ENCODE measurements at places on chromosomes 3 and 15. TPM values are rescaled to one million over a fixed set of nuclear protein-coding genes. Genes with fewer than 3 reads are reported as not detected.

DAZL gene
- total RNA-seq = 0.27 TPM

ATP13A4 gene
- total RNA-seq = 252 TPM

OR5K2 gene
- total RNA-seq = not detected

MED12L gene
- 23.7 TPM for total RNA-seq

IL17RD gene
- 1.6 TPM for total RNA-seq

PARP15 gene
- 1.2 TPM for total RNA-seq

- no peaks in the 10 kb centered on the region for H3K36me3 ChIP-seq
- H3K4me1 ChIP-seq = no peaks in the 10 kb centered on the region
- no peak overlapping the region for H3K4me3 ChIP-seq
Observed at GRCh38 chr3:39981547-39982184, 172.3 kb downstream of the MYRIP start.

GRCh38 chr3:50620820-50621219, 3.9 kb downstream of the MAPKAPK3 start:
- H3K27me3 ChIP-seq = no peaks in the 10 kb centered on the region
- peak overlapping the region; percentile 18 for H3K27ac ChIP-seq
- peaks cover 61% of the 10 kb centered on the region for H3K4me1 ChIP-seq

DNA sequence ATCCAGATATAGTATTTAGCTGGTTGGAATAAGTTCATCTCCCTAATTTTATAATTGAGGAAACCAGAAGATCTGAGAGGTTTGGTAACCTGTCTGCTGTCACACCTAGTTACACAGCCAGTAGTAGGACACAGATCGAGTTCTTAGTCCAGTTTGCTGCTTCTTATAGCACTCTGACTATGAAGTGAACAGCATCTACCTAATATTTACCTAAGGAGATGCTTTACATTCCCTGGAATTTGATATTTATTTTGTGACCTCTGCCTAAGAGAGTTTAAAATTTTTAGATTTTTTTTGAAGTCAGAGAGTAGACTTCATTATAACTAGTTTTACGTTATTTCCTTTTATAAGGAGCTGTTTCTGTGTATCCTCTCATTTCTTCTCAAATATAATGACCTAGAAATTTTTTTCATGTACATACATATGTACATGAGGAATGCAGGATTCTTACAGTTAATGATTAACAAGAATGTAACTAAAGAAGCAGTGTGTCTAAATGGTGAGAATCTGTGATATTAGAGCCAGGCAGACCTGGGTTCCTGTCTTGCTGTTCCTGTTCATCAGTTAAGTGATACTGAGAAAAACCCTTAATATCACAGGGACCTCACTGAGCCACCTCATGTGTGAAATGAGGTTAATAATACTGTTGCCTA, 4.3 kb downstream of the ARHGEF26 start:
- H3K4me3 ChIP-seq = no peak overlapping the region
- no peaks in the 10 kb centered on the region for H3K36me3 ChIP-seq
- no peaks in the 10 kb centered on the region for H3K4me1 ChIP-seq
- DNase-seq = no peak
- no peak overlapping the region for H3K27ac ChIP-seq
- H3K27me3 ChIP-seq = no peaks in the 10 kb centered on the region

DNA sequence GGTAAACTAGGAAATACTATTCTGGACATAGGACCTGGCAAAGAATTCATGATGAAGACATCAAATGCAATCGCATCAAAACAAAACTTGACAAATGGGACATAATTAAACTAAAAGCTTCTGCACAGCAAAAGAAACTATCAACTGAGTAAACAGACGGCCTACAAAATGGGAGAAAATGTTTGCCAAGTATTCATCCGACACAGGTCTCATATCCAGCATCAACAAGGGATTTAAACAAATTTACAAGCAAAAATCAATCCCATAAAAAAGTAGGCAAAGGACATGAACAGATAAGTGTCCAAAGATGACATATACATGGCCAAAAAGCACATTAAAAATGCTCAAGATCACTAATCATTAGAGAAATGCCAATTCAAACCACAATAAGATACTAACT, 1088.9 kb downstream of the NAALADL2 start:
- no peaks in the 10 kb centered on the region for H3K36me3 ChIP-seq
- no peak overlapping the region for H3K4me3 ChIP-seq
- no peak for DNase-seq
- no peak overlapping the region for H3K27ac ChIP-seq

- no peaks in the 10 kb centered on the region for H3K27me3 ChIP-seq
- no peak overlapping the region for H3K4me3 ChIP-seq
- no peaks in the 10 kb centered on the region for H3K36me3 ChIP-seq
- no peaks in the 10 kb centered on the region for H3K4me1 ChIP-seq
Observed at GRCh38 chr15:87347806-87348515, 908.6 kb downstream of the NTRK3 start.

GRCh38 chr3:110900576-110900975, 171.0 kb upstream of the NECTIN3 start:
- H3K27ac ChIP-seq = no peak overlapping the region
- no peaks in the 10 kb centered on the region for H3K4me1 ChIP-seq
- no peak for DNase-seq
- H3K36me3 ChIP-seq = no peaks in the 10 kb centered on the region
- no peaks in the 10 kb centered on the region for H3K27me3 ChIP-seq
- H3K4me3 ChIP-seq = no peak overlapping the region

DNA sequence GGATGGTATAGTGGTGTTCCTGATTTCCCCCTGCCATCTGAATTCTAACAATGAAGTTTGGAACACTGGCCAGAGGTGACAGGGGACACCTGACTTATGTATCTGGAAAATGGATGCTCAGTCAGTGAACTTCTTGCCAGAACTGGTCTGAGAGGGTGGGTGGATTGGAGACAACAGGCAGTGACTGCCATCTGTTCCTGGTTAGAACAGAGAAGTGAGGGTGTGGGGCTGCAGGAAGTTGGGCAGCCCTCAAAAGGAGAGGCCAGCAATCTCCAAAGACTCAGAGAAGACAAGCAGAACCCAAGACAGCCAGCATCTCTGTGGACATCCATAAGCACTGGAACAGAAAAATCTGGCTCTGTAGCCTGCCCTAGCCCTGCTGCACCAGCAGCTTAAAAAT, 50.5 kb downstream of the ANP32A start:
- H3K27ac ChIP-seq = no peak overlapping the region
- H3K36me3 ChIP-seq = no peaks in the 10 kb centered on the region
- no peak for DNase-seq
- no peaks in the 10 kb centered on the region for H3K27me3 ChIP-seq
- no peak overlapping the region for H3K4me3 ChIP-seq
- peaks cover 6% of the 10 kb centered on the region for H3K4me1 ChIP-seq

- no peaks in the 10 kb centered on the region for H3K36me3 ChIP-seq
- H3K4me3 ChIP-seq = no peak overlapping the region
- no peaks in the 10 kb centered on the region for H3K27me3 ChIP-seq
Observed at GRCh38 chr3:150268426-150269391, 139.4 kb upstream of the TSC22D2 start.

GRCh38 chr15:52180196-52180835, 10.9 kb downstream of the GNB5 start:
- H3K36me3 ChIP-seq = no peaks in the 10 kb centered on the region
- H3K4me1 ChIP-seq = peaks cover 12% of the 10 kb centered on the region
- peak; percentile 42 for DNase-seq
- H3K27ac ChIP-seq = peak overlapping the region; percentile 88
- peak overlapping the region; percentile 27 for H3K4me3 ChIP-seq

DNA sequence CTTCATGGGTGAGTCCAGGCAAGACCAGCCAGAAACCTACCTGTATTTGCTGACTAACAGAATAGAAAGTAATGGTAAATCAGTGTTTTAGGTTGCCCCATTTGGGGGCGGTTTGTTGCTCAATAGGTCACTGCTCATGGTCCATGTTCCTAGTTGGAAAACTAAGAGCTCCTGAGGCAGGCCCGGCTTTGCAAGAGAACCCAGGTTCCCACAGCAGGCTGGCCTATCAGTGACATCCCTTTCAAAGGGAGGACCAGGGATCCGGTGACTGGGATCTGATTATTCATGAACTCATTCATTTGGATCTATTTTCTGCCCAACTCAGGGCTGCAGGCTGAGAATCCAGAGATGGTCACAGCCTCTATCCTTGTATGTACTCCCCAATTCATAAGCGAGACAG, 163.9 kb downstream of the WNT7A start:
- DNase-seq = no peak
- no peaks in the 10 kb centered on the region for H3K27me3 ChIP-seq
- no peak overlapping the region for H3K4me3 ChIP-seq
- H3K4me1 ChIP-seq = no peaks in the 10 kb centered on the region
- no peak overlapping the region for H3K27ac ChIP-seq

GRCh38 chr3:33716227-33716626, 1.8 kb downstream of the CLASP2 start:
- no peak overlapping the region for H3K27ac ChIP-seq
- DNase-seq = no peak
- no peak overlapping the region for H3K4me3 ChIP-seq
- no peaks in the 10 kb centered on the region for H3K36me3 ChIP-seq
- H3K27me3 ChIP-seq = no peaks in the 10 kb centered on the region

DNA sequence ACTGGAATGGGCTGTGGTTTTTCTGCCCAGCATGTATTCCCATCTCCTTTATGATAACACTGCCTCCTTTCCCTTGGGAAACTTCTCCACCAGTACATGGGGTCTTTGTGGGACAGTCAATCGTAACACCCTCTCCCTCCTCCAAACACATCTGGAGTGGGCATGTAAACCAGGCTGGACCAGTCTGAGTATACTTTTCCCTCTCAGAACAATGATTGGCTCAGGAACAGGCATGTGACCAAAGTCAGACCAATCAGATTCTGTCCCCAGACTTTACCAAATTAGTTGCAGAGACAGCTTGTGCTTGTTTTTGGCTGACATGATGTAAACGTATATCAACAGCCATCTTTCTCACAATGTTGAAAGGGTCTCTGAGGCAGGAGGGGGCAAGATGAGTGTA, 97.1 kb upstream of the CRBN start:
- H3K4me1 ChIP-seq = no peaks in the 10 kb centered on the region
- no peak overlapping the region for H3K27ac ChIP-seq
- no peaks in the 10 kb centered on the region for H3K27me3 ChIP-seq
- no peaks in the 10 kb centered on the region for H3K36me3 ChIP-seq
- DNase-seq = no peak

DNA sequence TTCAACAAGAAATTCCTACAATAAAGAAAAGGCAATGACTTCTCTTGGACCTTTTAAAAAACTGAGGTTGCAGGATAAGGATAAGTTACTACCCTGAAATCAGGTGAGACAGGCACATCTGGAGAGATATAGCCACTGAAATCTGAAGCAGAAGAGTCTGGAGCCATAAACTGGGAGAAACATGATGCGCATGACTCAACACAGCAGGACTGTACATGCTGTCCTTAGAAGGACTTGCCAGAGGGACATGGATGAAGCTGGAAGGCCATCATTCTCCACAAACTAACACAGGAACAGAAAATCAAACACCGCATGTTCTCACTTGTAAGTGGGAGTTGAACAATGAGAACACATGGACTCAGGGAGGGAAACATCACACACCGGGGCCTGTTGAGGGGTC, 1020.2 kb downstream of the AGBL1 start:
- no peaks in the 10 kb centered on the region for H3K4me1 ChIP-seq
- no peak overlapping the region for H3K4me3 ChIP-seq
- DNase-seq = no peak
- no peaks in the 10 kb centered on the region for H3K27me3 ChIP-seq
- no peak overlapping the region for H3K27ac ChIP-seq
